Astrocyte of the spinal cord (primary cell): ENCODE measurements at places on chromosomes 11 and 22.
A peak's percentile ranks its signal among the peaks of the same experiment; 100 is the strongest.

- DNase-seq, result no peak
These were observed 24.6 kb upstream of the RTL6 start for GRCh38 chr22:44522526-44523170.

- no peak for DNase-seq
These were observed 599 bp upstream of the PPP2R1B start for GRCh38 chr11:111766834-111767142.

DNA sequence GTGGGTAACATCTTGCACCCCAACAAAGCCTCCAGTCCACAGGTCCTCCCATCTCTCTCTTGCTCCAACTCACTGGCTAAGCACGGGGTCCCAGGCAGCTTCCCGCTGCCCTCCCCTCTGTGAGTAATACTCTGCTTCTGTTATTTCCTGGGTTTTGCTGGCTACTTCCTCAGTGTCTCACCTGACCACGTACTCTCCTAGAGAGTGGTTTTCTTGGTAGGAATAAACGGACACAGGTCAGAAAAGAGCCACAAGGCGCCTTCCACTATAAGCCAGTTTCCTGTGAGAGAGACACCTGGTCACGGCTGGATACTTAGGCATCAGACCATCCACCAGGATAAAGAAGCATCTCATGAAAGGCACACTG, 36.0 kb downstream of the ARRB1 start:
- no peak for DNase-seq

DNA sequence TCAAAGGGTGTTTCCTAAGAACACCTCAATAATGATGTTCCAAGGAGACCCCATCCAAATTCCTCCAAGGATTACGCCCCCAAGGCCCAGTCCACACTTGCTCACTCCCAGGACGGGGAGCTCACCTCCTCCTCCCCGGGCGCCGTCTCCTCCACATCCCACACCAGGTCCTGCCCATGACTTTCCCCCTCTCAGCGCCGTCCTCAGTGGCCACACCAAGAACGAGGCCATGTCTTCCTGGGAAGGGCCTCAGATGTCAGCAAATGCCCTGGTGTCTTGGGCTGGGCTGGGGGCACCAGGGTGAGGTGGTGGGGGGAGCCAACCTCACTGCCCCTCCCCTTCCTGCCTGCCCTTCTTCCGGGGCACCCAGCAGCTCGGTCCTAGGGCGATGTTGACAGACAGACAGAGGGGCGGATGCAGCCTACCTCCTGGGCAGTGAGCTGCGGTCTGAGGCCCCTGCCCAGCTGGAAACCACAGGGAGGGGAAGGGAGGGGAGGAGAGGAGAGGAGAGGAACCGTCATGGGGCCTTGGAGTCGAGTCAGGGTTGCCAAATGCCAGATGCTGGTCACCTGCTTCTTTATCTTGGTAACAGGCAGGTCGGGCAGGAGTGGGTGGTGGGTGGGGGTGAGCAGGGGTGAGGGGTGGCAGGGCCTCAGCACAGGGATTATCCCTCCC, at the start of the genes C11orf21 and TSPAN32:
Gene C11orf21 (minus strand): TSS at position 288 of the 675 bp plus-strand sequence. CDS start 110 bp downstream, at position 178.
Gene TSPAN32 (plus strand): TSS at position 383 of the 675 bp plus-strand sequence. CDS start 137 bp downstream, at position 520.
- DNase-seq, result peak; percentile 41

DNA sequence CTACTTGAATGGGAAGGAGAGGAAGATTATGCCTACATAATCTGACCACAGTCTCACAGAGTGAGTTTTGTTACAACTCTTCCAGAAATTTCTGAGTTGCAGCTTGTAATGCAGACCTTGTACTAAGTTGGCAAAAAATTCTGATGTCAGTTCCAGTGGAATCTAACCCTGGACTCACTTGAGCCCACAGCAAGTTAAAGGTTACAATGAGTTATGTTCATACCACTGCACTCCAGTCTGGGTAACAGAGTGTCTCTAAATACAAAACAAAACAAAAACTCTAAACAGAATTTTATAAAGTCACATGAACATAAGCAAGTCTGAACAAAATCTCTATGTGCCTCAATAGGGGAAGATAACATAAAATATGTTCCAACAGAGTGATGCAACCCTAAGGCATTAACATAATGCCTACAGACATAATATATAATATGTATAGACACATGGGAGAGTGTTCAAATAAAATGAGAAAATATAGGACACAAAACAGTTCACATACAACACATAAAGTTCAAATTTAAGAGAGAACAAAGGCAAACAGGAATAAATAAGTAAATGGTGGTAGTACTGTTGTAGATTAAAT, 1.1 kb downstream of the GLYAT start:
- DNase-seq, result no peak

GRCh38 chr11:13000116-13000515, 9.0 kb upstream of the RASSF10 start:
- no peak for DNase-seq

DNA sequence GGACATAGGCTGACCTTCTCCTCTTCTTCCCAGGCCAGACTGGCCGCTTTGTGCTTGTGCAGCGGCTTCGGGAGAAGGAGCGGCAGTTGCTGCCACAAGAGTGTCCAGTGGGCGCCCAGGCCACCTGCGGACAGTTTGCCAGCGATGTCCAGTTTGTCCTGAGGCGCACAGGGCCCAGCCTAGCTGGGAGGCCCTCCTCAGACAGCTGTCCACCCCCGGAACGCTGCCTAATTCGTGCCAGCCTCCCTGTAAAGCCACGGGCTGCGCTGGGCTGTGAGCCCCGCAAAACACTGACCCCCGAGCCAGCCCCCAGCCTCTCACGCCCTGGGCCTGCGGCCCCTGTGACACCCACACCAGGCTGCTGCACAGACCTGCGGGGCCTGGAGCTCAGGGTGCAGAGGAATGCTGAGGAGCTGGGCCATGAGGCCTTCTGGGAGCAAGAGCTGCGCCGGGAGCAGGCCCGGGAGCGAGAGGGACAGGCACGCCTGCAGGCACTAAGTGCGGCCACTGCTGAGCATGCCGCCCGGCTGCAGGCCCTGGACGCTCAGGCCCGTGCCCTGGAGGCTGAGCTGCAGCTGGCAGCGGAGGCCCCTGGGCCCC, 1.4 kb downstream of the RASSF7 start:
- DNase-seq, result no peak

DNA sequence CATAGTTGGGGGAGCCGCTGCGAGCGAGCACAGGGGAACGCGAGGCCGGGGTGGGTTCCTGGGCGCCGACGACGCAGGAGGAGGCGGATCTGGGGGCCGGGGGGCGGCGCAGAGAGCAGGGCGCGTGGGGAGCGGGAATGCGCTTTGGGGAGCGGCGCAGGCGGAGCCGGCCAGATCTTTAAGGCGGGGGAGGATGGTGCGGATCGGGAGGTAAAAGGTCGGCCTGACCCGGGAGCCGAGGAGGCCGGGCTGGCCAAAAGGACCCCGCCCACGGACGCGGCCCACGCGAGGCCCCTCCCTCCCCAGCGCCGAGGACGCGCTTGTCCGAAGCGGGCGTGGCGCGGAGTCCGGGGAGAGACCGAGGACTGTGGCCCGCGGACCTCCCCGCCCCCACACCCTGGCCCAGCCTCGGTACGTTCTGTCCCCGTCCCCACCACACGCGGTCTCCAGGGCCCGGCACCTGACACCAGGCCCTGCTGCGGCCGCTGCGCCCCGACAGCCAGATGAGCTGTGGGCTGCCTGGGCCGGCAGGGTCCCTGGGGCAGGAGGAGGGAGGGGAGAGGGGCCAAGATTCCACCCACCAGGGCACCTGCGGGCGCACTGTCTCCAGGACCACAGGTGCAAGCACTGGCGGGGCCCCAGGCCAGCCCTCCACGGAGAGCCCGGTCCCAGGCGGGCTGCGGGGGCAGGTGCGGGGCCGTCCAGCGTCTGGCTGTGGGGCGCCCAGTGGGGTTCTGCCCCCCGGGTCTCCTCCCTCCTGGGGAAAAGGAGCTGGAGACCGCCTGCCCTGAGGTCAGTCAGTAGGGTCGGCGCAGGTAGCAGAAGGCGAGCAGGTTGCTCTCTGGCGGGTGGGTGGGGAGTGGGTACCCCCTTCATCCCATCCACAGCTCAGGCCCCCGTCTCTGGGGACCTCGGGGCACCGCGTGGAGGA, 10.9 kb downstream of the PIM3 start:
- DNase-seq, result no peak

DNA sequence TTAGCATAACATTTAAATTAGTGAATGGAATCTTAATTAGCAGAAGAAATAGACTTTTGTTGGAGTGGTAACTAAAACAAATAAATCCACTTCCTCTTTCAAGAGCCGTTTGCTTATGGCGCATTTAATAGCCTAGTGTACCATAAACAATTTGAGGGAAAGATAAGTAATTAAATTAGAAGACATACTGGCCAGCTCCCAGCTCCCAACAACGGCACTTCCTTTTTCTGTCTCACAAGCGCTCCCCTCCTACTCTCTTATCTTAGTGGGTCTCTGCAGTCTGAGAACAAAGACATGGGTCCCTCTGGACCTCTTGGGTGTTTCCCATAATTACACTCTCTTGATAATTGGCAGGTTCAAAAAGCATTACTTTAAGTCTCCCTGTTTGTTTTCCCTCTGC, 146.0 kb downstream of the OPCML start:
- DNase-seq, result no peak

GRCh38 chr22:49106096-49106841, 721.4 kb downstream of the BRD1 start:
- no peak for DNase-seq

- no peak for DNase-seq
These were observed 555.6 kb upstream of the LARGE1 start for GRCh38 chr22:34475886-34476285.

- DNase-seq, result no peak
These were observed 5.3 kb upstream of the NAP1L4 start for GRCh38 chr11:2997406-2997805.

- DNase-seq, result no peak
These were observed 12.6 kb downstream of the SERPIND1 start for GRCh38 chr22:20786536-20786979.

- no peak for DNase-seq
These were observed 16.7 kb downstream of the MMP7 start for GRCh38 chr11:102513869-102514268.

DNA sequence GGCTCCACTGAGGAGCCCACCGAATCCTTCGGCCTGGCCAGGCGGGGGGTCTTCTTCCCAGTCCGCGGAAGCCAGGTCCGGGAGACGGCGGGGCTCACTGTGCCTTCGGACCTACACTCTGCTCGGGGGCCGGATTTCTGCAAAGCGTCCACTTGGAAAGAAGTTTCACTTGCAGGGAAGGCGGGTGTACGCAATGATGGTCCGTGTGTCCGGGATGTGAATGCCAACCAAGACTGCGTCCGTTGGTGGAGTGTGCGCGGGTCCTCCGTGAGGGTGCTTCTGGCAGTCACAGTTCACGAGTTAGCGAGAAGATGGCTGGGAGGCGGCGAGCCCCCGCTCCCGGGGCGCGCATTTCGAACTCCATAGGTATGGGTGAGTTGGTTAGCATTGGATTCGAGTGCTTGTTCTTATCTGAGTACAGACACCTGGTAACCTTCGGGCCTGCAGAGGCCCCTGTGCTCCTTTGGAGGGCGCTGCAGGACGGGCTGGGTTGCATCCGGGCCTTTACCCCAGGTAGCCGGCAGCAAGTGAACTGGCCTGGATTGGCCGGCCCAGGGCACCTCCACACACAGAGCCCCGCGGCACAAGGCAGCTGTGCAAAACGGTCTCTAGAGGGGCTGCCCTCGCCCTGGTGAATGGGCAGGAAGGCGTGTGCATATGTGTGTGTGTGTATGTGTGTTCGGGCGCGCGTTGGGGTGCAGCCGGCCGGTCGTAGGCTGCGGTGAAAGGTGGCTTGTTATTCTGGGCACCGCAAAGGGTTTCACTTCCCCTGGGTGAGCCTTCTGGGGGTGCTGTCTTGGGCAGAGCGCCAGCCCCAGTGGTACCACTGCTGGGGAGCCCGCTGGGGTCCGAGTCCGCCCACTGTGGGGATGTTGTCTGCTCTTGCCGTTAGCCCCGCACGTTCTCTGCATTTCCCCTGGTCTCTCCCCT, 13.3 kb upstream of the CYP2R1 start:
- DNase-seq, result peak; percentile 44

DNA sequence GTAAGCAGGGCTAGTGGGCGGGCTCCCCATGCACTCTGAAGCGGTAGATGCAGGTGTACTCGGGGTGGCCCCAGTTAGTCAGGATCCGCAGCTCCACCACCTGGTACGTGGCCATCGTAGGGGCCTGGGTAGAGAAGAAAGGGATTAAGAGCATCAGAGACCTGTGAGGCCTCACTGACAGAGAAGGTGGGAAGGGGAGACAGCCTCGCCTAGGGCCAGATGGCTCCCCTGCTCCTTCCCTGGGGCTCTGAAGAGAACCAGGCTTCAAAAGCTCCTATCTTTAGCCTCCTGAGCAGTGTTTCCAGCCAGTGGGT, 19.6 kb downstream of the SUN2 start:
- no peak for DNase-seq

GRCh38 chr11:29482510-29482909, 534.3 kb downstream of the KCNA4 start:
- DNase-seq, result no peak

GRCh38 chr11:128881221-128881620, 9.9 kb upstream of the KCNJ5 start:
- DNase-seq, result no peak

- DNase-seq, result peak; percentile 81
These were observed 236.1 kb downstream of the TTC28 start for GRCh38 chr22:28443526-28443876.

DNA sequence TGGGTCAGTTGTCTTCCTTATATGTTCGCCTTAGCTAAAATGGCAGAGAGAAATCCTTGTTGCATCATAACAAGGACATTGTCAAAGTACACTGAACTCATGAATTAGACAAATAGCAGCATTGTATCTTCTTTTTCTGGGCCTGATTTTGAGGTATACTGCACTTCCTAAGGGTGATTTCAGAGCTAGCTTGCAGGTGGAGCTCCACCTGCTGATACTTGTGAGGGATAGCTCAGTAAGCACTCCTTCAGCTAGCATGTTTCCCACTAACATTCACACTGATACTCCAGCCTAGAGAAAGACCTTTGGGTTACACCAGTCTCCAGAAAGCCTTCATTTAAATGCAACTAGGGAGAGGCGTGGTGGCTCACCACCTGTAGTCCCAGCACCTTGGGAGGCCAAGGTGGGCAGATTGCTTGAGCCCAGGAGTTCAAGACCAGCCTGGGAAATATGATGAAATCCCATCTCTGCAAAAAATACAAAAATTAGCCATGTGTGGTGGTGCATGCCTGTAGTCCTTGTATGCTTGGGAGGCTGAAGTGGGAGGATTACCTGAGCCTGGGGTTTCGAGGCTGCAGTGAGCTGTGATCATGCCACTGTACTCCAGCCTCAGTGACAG, 29.8 kb downstream of the JAM3 start:
- no peak for DNase-seq

DNA sequence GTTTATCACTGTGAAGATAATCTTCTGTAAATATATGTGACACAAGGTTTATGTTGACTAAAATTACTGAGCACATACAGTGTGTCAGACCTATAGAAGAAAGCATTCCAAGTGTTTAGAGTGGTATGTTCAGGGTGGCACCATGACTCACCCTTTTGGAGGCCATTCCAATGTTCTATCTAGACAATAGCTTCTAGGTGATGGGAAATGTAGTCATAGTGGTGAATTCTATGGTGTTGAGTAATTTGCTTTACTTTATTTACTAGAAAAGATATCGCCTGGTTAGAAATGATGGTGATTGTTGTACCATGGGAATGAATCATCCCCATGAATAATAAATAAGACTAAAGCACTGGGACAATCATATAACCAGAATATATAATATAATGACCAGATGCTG, 72.9 kb upstream of the OR4C15 start:
- no peak for DNase-seq

- DNase-seq, result no peak
These were observed 183.9 kb upstream of the SYN3 start for GRCh38 chr22:33242078-33242477.

GRCh38 chr22:35684270-35684700, 33.4 kb upstream of the APOL5 start:
- peak; percentile 42 for DNase-seq

- DNase-seq, result no peak
These were observed 1.6 kb upstream of the TRIM29 start for GRCh38 chr11:120139316-120140069.
